NCI-H1048 (cell line): ENCODE measurements at places on chromosomes 5 and 9.

DNA sequence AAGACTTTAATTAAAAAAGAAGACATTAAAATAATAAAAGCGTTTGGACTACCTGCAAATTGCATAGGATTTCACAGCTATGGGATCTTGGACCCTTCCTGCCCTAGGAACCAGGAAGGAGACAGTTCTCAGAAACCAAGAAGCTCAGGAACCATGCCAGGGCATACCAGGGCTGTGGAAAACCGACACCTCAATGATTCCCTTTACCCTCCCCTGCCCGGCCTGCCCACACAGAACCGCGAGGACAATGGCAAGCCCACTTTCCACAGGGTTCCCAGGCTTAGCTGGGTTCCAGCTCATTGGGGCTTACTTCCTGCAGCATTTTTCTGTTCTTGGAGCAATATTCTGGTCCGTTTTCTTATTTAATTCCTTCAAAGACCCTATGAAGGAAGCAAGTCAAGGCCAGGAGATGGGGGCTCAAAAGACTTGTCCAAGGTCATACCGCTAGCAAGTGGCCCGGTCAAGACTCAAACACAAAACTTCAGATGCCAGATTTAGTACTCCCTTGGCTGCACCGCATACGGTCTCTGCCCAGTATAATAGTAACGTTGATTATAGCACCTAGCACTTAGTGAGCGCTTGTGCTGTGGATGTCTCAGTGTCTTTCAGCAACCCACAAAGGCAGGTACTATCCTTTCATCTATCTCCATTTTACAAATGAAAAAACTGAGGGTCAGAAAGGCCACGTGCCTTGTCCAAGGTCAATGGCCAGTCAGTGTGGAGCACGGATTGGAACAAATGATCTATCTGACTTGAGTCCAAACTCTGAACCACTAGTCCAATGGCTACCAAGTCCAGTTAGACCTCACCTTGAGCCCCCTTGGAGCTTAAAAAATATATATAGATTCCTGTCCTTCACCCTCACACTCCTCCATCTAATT is 6.8 kb downstream of the FAT2 start:
- DNase-seq: no peak

- DNase-seq: no peak
These were observed 294.3 kb downstream of the TLE1 start for GRCh38 chr9:81394881-81395675.

GRCh38 chr5:51033215-51033614 is 350.0 kb upstream of the ISL1 start:
- DNase-seq: no peak

DNA sequence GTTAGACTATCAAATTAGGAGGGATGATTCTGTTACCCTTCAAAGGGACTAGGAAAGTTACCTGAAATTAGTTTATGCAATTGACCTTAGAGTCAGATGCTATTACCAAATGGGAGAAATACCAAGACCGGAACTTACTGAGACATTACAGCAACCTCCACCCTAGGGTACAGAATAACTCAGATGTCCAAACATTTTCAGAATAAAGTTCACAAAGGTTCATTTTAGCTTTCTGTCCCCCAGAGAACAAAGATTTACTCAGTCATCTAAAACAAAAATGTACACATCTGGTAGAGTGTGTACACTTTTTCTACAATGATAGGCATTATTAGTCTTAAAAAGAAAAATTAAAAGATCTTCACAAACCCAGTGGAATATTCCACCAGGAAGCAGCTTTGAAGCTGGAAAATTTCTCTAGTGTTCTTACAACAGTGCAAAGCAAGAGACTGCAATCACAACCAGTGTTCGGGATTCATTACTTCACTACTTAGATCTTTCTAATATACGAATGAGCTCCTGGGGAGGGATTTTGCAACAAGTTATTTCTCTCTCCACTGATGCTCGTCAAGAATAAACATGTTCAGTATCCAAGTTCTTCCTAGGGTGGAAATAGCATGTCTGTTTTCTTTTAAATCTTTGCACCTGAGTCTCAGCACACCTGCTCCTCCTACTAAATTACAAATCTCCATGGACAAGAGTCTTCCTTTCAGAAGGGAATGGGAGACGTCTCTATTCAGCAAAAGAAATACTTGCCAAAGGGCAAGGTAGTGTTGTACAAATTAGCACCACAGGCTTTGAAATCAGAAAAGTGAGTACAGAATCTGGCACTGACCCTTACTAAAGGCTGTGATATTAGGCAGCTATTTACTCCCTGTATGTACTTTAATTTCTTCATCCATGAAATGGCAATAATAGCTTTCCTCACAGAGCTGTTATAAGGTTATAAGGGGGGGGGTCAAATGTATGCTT is 8.8 kb downstream of the ETF1 start:
- DNase-seq: no peak

- DNase-seq: no peak
These were observed 51.7 kb downstream of the JADE2 start for GRCh38 chr5:134577022-134577795.

DNA sequence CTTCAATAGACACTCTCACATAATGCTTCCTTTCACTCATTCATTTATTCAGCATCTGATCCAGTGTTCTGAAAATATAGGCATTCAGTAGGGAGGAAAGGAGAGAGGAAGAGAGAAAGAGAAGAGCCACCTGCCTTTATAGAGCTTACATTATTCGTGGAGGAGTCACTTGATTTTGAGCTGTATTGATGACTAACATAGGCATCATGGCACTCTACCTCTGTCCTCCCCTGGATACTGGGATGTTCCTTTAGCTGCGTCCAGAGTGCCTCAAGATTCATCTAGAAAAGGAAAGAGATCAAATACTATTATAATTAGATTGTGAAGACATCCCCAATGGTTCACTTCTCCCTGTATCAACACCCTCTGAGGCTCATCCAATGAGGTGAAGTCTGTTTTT is 345.1 kb downstream of the SPATA31D1 start:
- DNase-seq: no peak

DNA sequence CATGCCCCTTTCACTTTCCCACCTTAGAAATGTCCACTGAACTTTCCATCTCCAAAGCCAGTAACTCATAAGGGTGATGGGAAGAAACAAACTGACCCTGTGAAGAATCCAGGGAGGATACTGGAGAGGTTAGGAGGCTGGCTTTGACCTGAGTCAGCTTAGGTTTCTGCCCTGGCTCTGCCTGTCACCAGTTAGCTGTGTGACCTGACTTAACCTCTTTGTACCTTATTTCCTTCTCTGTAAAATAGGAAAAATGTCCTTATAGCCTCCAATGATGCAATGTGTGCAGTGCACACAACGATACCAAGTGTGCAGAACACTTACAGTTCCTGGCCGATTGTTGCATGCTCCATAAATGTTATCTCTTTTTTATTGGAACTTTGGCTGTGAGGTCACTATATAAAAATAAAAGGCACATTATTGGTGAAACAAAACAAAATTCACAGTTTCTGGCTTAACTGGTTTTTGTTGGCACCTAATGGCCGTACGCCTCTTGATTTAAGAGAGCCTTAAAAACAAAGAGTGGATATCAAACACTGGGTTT is 37.8 kb downstream of the GABRP start:
- DNase-seq: no peak

DNA sequence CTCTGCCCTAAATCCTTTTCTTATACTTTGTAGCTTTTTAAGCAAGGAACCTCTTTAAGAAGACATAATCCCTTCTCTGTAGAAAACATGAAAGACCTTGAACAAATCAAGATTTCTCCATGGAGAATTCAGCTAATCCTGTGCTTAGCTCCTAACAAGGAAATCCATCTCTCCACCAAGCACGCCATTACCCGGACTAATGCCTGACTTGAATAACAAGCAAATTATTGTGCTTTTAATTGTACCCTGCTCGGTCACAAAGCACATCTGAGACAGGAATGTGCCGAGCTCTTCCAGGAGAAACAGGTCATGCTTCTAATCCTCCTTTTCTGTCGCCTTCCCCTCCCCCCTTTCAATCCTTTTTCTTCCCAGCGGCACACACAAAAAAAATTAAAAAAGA is 141.3 kb downstream of the PSAT1 start:
- DNase-seq: no peak

GRCh38 chr5:27266184-27266583 is 227.8 kb upstream of the CDH9 start:
- DNase-seq: no peak
